Left forelimb (tissue), 1 donor: ENCODE measurements at places on chromosomes 16 and 17.

GRCh38 chr16:27539120-27539519 lies 10.6 kb downstream of the GTF3C1 start:
- DNase-seq, result no peak

DNA sequence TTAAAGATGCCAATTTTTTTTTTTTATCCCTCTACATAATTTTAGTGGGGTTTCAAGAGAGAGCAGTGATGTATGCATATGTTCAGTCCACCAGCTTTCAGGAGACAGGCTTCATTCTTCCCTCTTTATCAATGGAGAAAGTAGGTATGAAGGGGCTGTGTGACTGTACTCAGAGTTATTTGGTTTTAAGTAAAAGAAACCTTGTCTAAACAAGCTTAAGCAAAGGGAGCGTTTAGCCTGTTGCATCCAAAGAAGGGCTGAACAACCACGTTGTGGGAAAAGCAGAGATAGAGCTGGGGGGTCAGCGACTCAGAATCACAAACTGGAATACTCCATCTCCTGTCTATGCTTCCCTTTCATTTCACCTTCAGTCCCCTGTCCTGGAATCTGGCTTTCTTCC lies 50.4 kb upstream of the HAS3 start:
- DNase-seq, result no peak

GRCh38 chr17:41799366-41799765 lies 12.4 kb downstream of the P3H4 start:
- no peak for DNase-seq

DNA sequence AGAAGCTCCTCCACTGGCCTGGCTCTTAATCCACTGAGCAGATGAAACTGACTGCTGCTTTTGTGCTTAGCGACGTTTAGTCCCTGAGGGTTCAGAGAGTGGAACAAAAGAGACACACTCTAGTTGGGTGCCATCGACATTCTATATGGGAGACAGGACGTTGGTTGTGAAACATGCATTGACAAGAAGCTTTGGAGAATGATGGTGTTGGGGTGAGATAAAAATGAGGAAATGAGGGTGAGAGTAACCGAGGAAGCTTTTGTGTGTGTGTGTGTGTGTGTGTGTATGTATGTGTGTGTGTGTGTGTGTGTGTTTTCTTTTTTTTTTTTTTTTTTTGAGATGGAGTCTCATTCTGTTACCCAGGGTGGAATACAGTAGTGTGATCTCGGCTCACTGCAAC lies 89.5 kb downstream of the ABCC1 start:
- DNase-seq, result no peak

- DNase-seq, result no peak
Measured at GRCh38 chr17:1941272-1942065, 83.7 kb downstream of the RTN4RL1 start.

DNA sequence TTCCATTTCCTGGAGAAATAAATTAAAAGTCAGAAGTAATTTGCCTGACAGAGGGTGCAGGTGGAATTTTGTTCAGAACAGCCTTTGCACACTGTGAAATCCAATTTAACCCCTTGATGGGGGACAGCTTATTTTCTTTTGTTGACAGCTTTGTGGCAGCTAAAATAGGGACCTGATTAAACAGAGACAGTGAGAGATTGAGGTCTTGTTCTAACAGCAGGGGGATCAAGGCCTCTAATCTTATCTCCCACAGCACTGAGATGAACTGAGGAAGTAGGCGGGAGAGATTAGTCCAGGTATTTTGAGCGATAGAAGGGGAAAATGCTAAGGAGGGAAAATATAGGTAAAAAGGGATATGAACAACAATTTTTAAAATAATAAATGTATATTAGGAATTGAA lies 1491.4 kb upstream of the GOT2 start:
- DNase-seq, result no peak

- no peak for DNase-seq
Measured at GRCh38 chr17:58301504-58302150, 20.9 kb upstream of the MPO start.

- DNase-seq, result peak; percentile 100
Measured at GRCh38 chr17:79796763-79797491, at the start of gene CBX8. Gene CBX8 (minus strand): TSS chr17:79797077. CDS start chr17:79796998, 79 bp downstream.

- no peak for DNase-seq
Measured at GRCh38 chr16:71780521-71781089, 28.0 kb downstream of the AP1G1 start.

DNA sequence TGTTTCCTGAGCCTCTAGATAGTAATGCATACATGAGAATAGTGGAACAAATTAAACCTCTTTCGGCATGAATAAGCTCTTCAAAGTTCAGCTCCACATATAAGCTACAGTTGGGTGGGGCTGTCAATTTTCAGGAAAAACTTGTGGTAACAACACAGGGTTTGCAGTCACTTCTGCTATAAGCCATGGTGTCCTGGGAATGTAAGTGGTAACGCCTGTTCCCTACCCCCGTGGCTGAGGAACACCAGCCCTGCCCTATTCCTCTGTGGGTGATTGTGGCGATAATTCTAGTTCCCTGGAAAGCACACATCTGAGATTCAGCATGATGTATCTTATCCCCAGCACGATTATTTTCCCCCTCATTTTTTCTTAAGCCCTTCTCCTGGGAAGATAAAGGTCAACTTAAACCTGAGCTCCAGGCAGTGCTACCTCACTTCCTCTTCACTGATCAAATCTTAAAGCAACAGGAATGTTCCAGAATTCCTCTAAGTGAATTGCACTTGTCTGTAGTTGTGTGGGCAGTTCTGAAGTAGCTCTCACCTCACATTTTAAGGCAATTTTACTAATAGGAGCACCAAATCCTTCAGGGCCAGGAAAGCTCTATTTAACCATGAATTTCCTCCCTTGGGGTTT lies 500.7 kb upstream of the HSBP1 start:
- DNase-seq, result no peak

DNA sequence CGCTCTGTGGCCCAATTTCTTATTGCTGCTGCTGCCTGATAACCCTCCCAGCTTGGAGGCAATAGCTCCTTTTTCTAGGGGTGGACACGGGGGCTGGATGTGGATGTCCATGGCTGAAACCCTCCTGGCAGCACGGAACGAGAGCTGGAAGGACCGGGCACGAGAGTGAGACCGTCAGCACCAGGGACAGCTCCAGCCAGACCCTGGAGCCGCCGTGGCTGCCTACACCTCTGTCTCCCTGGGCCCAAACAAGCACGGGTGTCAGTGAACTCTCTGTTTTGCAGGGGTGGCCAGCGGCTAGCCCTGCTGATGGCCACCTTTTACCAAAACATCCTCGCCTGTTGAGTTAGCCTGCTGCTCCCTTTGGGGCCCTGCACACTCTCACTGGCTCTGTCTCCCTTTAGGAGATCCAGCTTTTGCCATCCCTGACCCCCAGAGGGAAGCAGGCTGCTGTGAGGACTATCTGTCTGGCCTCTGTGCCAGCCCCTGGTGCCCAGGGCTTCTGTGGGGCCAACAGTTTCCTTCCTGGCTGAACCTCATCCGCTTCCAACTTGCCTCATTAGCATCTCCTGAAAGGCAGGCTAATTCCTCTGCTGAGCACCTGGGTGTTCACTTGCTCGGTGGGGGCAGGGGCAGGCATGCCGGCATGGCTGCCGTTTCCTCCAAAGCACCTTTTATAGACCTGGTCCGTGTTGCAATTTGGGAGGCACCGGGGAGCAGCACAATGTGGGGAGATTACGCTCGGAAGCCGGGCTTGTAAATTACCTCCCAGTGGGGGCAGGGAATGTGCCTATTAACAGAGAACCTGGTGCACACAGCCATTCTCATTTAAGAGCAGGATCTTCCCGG lies 118.1 kb downstream of the ENGASE start:
- peak; percentile 81 for DNase-seq

DNA sequence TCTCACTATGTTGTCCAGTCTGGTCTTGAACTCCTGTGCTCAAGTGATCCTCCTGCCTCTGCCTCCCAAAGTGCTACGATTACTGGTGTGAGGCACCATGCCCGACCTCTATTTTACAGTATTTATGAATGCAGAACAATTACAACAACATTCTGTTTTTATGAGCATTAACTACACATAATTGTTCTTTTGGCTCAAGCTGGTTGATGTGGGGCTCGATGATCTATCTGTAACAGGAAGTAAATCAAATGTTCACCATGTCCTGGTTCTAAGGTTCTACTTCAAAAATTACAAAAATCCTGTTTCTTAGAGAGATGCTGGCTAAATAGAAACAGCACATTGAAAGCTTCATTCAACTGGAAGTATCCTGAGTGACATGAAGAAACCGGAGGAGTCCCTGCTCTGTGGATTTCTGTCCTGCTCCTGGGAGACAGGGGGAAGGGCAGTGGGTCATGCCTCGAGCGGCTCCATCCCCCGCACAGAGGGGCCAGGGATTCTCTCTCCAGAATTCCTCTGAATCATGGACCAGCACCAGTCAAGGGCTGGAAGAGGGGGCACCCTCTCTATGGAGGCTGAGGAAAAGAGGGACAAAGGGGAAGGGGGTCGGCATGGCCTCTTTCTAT lies 31.5 kb downstream of the FA2H start:
- DNase-seq, result no peak

GRCh38 chr16:78045865-78046581 lies 23.7 kb downstream of the CLEC3A start:
- DNase-seq, result peak; percentile 89

- DNase-seq, result no peak
Measured at GRCh38 chr16:17560548-17560947, 89.8 kb upstream of the XYLT1 start.

DNA sequence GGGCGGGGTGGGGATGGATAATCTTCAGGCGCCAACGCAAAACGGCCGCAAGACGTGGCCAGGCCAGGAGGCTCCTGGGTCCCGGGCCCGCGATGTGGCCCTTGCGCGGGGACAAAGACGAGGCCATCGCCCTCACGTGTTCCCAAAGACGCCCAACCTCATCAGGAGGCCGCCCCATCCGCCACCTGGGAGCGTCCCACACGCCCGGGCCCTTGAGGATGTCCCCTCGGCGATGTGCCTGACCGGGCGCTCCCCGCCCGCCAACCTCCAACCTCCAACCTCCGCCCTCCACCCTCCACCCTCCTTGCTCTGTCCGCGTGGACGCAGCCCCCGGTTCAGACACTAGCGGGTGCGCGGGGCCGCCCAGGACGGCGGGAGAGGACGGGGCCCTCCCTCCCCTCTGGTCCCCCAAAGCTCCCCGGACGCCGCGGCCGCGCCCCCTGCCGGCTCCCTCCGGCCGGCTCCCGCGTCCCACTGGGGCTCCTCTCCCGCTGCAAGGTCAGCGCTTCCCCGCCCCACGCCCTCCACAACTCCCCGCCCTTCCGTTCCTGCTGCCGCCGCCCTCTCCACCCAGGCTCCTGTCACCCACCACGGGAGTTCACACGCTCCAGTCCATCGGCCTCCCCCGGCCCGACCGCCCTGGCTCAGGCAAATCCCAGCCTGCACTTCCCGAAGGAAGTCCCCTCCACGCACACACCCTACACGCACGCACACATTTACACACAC lies 250.8 kb upstream of the RPL38 start:
- no peak for DNase-seq

DNA sequence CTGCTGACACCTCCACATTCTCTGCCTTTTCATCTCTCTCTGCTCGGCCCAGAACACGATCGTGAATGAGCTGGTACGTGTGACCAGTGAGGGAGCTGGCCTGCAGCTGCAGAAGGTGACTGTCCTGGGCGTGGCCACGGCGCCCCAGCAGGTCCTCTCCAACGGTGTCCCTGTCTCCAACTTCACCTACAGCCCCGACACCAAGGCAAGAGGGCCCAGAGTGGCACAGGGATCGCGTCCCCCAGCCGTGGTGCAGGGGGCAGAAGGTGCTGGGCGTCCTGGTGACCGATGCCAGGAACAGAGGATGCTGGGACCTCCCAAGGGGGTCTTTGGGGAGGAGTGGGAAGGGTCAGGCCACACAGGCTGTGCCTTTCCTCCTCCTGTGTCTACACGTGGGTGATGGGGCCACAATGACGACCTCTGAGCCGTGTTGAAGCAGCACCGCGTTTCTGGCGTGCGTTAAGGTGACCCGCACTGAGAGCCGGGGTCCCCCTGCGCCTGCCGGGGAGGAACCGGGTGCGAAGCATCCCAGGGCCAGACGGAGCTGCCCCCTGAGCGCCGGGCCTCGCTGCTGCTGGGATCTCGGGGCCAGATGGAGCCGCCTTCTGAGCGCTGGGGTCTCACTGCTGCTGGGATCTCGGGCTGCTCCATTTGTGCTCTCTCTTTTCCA lies 17.4 kb downstream of the GAA start:
- DNase-seq, result no peak

GRCh38 chr16:52227851-52228250 lies 319.1 kb downstream of the TOX3 start:
- no peak for DNase-seq

- DNase-seq, result no peak
Measured at GRCh38 chr17:82007228-82007494, 15.5 kb downstream of the CENPX start.

GRCh38 chr16:10226141-10226986 lies 44.1 kb upstream of the GRIN2A start:
- no peak for DNase-seq

DNA sequence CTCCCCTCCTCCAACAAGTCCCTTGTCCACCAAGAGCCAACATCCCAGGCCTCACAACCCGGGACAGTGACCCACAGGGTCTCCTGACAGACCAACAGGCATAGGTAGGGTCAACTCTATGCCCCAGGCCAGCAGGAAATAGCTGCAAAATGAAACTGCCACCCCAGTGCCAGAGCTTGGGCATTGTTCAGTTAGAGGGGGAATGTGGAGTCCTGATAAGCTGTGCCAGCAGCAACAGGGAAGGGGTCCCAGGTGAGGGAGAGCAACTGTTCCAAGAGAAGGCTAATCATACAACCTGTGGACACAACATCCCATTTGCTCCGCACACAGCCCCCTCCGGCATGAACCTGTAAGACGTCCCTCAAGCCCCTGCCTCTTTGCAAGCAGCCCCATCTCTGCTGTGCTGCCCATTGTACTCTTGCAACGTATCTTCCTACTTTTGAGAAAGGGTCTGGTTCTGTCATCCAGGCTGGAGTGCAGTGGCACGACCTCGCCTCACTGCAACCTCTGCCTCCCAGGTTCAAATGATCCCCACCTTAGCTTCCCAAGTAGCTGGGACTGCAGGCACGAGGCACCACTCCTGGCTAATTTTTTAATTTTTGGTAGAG lies 17.2 kb downstream of the CTRB2 start:
- DNase-seq, result no peak

DNA sequence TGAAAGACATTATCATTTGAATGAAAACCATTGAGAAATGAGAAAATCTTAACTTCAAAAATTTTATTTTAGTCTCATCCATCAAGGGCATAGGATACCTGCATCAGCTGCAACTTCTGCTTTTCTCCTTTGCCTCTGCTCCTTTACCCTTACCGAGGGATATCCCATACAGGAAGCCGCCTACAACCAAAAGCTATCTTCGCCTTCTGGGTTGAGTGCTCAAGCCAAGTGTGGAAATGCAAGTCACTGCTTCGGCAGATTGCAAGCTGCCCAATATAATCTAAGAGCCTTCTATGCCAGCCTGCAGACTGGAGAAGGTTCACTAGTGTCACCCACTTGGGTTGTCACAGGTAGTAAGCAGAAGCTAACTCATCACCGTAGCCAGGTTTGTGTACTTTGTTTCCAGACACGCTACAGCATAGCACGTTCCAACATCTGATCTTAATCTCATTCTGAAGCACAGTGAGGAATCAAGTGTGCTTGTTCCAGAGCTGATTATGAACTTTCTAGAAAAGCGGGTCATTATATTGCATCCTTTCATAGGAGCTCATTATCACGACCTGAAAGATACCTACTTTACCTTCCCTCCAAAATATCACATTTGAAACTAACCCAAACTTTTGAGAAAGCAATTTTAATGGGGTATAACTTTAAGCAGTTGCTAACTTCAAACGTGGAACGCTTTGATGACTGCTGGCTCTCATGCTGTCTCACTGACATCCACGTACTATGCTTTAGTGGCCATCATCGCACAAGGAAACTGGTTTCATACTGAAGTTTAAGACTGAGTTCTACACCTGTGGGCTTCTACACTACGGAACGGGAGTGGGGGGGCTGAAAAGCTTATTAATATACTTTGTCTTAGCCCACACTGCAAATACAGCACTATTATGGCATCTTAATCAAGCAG lies 8.0 kb upstream of the UNK start:
- DNase-seq, result no peak
